ENCODE measurements at places on chromosomes 2 and 18.

DNA sequence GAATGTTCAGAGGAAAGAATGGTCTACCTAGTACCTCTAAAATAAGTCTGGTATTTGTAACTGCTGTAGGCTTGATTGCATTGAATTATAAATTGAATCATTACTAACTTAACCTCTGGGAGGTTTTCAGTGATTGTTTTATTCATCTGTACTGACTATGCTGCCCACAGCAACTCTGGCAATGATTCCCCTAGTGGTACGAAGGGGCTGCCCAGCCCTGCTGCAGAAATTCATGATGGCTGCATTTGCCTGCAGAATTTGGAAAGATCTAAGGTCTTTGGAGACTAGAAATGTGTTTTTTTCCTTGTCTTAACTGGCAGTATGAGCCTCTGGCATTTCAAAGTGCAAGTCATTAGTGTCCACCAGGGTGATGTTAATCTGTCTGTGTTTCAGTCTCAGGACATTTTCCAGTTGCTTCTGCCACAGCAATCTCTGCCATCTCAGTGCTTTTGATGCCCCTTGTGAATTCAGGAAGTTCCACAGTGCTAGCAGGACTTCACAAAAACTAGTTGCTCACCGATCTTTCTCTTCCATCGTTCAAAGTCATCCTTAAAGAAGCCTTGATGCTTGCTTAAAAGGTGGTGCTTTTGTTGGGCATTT lies 13.4 kb upstream of the LRPPRC start:
- no peak for DNase-seq

GRCh38 chr18:9750606-9751304 lies 42.7 kb downstream of the RAB31 start:
- DNase-seq = no peak

- DNase-seq = no peak
Observed at GRCh38 chr2:165436559-165436958, 32.9 kb upstream of the CSRNP3 start.

GRCh38 chr18:63159590-63159989 lies 160.0 kb downstream of the BCL2 start:
- no peak for DNase-seq

- DNase-seq = no peak
Observed at GRCh38 chr2:20025065-20025786, 12.8 kb upstream of the MATN3 start.

DNA sequence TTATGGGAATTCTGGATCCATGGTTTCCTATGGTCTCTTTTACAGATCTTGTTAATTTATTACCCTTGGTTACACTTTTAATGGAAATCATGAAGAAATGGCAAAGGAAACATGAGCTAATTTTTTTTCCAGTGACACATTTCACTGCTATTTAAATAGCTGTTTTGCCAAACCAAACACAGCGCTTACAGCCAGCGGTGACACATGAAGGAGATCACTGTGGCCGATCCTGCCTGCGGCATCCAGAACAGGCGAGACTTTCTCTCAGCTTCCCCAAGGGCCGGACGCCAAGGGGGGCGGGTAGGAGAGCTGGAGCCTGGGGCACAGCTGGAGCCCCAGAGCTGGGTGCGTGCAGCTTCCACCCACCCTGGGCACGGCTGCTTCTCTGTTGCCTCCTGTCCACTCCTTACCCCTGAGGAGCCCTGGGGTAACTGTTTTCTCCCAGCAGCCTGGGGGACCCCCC lies 81.4 kb upstream of the PKDCC start:
- no peak for DNase-seq

DNA sequence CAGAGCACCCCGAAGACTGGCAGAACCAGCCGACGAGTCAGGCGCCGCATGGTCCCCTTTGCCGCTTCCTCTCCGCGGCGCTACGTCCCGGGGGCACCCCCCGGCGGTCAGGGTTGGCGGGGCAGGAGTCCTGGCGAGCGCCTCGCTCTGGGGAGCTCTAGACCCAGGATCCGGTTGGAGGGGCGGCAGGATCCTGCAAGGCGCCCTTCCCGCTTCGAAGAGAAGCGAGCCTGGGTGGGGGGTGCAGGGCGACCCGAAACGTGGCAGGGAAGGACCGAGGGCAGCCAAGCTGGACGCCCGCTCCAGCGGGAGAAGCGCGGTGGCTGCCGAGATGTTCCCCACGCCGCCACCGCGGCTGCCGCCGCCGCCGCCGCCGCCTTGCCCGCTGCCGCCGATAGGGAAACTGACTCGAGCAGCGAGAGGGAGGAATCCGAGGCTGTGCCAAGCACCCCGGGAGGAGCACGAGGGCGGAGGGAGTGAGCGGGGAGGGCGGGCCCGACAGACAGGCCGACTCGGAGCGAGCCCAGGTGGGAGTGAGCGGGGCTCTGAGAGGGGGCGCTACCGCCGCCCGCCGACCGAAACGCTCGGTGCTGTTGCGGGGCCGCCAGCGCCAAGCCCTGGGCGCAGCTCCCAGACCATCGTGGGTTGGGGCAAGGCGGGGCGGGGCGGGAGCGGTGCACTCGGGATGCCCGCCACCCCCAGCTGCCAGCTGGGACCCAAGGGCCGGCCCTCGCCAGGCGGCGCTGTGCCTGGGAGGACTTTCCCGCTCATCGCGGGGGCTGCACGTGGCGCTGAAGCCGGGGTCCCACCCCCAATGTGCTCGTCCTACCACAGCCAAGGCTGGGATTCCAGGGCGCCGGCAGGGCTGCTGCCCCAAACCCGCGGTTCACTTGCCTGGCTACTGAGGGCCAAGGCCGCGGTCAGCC lies at the start of gene GALNT14:
GALNT14 (minus strand) TSS at position 404 of the 926 bp plus-strand sequence; CDS start at position 50, 354 bp downstream.
- DNase-seq = no peak

- DNase-seq = no peak
Observed at GRCh38 chr2:144048631-144049060, 471.3 kb downstream of the ZEB2 start.

DNA sequence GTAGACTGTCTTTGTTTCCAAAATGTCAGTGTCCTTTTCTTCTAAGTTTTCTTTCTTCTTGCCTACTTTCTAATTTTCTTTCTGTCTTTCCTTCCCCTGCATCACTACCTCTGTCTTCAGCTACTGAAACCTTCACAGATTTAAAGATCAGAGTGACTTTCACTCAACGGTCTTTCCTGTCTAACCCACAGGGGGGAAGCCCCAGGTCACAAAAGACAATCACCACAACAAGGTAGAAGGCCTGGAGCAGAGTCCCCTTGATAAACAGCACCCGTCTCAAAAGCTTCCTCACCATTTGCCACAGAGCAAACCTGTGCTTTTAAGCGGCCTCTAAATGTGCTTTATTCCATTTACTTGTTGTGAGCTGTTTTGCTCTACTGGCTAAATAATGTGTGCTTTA lies 665.4 kb downstream of the BCL11A start:
- DNase-seq = peak; percentile 11

DNA sequence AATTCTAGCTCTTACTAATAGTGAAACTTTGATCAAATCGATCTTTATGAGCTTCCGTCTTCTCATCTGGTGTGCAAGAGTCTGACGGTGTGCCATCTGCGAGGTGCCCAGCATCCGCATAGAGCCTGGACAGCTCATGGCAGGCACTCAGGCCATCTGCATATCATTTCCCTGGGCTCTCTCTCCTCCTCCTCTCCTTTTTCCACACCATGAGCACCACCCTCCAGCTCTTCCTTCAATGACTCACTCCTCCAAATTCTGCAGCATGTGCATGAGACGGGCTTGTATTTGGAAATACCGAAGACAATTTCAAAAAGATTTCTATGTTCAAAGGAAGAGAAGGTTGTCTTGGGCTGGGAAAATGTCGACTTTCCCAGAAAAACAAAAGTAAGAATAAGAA lies 161.1 kb downstream of the CCBE1 start:
- no peak for DNase-seq

GRCh38 chr2:9087121-9087681 lies 83.7 kb upstream of the MBOAT2 start:
- no peak for DNase-seq

GRCh38 chr2:27024812-27025211 lies 8.0 kb upstream of the TMEM214 start:
- no peak for DNase-seq

DNA sequence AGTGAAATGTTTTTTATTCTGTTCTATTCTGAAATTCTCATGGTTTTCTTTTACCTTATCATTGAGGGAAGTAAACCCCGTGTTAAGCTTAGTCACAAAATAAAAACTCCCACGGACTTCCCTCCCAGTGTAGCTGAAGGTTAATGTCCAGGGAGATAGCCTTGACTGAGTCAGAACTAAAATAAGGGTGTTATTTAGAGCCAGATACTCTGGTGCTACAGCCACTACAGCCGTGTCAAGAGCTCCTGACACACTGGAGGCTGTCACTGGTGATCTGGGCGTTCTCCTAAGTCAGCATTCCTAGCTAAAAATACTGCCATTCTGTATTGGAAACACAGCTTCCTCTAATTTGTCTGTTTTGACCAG lies 82.0 kb upstream of the RANBP2 start:
- DNase-seq = no peak

DNA sequence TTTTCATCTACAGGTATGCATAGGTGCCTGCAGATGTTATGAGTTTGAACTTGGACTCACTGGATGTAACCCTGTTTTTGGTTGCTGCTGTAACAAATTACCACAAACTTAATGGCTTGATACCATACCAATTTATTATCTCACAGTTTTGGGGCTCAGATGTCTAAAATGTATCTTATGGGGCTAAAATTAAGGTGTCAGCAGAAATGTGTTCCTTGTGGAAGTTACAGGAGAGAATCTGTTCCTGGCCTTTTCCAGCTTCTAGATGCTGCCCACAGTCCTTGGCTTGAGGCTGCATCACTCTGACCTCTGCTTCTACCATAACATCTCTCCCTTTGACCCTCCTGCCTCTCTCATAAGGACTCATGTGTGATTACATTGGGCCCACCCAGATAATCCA lies 47.6 kb downstream of the POLE4 start:
- DNase-seq = no peak

- DNase-seq = no peak
Observed at GRCh38 chr2:7196883-7197282, 279.7 kb downstream of the RNF144A start.

- DNase-seq = no peak
Observed at GRCh38 chr18:10270151-10270571, 184.3 kb upstream of the APCDD1 start.

DNA sequence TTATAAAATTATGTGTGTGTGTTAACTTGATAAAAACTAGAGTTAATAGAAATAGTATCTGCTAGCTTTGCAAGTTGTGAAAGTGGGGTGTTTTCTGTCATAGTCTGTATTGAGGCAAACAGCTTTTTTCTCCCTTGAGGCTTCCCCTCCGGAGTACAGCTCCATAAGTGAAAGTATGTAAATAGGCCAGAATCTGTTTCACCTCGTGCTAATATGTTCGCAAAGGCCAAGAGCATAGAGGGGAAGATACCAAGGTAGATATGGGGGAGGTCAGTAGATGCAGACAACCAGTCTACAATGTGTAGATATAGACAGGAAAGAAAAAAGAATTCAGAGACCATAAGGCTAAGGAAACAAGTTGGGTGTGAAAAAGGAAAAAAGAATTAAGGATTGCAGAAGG lies 72.9 kb downstream of the PTRHD1 start:
- DNase-seq = no peak

GRCh38 chr2:15302154-15302553 lies 259.0 kb downstream of the NBAS start:
- DNase-seq = no peak

DNA sequence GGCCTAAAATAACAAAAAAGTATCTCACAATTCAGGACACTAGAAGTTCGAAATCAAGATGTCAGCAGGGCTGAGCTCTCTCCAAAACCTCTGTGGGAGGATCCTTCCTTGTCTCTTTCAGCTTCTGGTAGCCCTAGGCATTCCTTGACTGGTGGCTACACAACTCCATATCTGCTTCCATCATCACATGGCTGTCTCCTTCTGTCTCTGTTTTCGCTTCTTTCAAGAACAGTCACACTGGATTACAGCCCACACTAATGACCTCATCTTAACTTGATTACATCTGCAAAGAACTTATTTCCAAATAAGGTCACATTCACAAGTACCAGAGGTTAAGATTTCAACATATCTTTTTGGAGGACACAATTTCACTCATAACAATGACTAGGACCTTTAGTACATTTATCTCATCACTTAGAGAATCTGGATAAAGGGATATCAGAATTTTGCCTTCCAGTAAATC lies 275.2 kb downstream of the IRS1 start:
- DNase-seq = no peak

GRCh38 chr2:198307093-198307492 lies 502.7 kb downstream of the PLCL1 start:
- DNase-seq = no peak

DNA sequence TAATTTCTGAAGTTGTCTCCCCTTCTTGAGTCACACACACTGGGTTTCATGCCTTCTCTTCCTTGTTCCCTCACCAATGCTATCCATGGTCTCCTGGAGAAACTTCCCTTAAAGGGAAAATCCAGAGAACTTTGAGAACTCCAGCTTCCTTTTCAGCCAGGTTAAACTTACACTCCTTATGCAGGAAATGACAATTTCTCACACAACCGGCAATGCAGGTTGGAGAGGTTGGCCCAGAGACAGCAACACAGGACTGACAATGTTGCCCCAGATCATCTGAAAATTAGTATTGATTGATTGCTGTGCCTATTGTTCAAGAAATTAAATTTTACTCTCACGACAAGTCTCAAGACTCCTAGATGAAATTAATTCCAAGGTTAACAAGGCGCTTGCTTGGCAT lies 292.2 kb downstream of the NYAP2 start:
- DNase-seq = no peak

DNA sequence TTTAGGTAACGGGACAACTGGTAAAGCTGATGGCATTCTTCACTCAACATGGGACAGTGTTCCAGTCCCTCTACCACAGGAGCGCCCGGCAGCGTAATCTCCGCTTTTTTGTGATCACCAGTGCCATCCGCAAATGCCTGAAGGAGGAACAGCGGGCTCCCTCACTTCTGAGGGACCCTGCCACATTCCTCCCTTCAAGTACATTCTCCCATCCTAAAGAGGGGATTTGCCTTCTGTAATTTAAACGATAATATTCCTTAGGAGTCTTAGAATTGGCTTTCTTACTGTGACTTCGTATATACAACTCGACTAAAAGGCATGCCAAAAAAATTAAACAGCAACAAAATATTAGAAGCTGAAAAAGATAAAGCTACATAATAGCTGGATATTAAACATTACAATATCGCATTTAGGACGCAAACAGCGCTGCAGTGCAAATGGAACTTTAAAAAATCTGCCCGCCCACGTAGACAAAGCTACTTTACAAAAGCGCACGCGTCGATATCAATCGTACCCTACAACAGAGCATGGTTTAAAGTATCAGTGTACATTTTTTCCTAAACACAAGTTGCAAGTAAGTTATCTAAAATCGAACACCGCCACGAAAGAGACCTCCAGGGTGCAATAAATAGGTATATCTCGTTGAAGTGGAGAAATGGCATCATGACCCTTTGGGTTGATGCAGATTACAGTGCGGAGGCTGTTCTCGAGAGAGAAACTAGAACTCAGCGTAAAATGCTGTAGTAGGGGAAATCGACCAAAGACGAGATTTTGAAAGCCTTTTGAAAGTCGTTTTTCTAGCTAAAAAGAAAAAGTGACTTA lies 2.3 kb upstream of the VSNL1 start:
- no peak for DNase-seq
